ENCODE measurements at places on chromosomes 4 and X.

GRCh38 chr4:138828926-138829325 is 186.7 kb upstream of the NOCT start:
- no peak for DNase-seq

DNA sequence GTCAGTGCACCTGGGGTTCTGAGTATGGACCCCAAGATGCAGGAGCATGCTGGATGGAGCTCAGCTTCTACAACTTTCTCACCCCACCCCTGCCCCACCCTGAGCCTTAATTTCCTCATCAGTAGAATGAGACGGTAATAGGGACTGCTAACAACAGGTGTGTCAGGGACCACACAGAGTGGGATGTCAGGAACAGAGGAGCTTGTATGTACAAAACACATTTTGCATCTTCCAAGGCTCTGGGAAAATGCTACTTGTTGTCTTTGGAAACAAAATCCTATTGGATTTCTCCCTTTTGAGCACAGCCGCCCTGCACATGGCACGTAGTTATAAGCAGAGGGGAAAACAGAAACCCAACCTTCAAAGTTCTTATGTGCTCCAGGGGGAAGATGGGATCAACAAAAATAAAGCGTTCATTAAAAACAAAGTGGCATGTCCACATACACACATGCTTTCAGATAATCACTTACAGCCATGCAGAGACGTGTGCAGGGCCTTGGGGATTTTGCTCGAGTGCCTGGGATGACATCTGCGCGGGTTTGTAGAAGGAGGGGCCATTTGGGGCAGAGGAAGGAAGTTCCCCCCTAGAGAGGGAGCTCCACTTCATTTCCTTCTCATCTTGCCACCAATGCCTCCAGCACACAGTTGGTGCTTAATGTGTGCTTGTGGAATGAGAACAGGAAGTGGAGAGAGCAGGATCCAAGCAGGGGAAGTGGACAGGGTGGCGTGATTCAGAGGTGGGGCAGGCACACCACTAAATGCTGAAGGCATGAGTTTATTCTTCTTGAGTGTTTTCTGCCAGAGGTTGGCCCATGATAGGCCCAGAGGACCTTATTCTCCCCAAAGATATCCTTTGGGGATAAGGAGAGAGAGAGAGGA is 138.9 kb downstream of the SMIM20 start:
- DNase-seq, result no peak

DNA sequence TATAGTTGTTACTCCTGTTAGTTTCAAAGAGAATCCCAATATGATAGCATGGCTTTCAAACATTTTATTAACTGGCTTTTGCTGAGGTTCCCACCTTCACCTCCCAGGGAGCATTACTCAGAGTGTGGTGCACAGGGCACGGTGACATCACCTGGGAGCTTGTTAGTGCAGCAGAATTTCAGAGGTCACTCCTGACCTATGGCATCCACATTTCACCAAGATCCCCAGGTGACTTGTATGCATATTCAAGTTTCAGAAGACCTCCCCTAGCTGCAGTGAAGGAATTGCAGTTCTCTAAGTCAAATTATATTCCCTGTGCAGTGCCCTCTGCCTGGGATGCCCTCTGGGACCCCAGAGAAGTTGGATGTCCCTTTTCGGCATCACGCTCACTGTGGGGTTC is 29.7 kb upstream of the LNX1 start:
- no peak for DNase-seq

DNA sequence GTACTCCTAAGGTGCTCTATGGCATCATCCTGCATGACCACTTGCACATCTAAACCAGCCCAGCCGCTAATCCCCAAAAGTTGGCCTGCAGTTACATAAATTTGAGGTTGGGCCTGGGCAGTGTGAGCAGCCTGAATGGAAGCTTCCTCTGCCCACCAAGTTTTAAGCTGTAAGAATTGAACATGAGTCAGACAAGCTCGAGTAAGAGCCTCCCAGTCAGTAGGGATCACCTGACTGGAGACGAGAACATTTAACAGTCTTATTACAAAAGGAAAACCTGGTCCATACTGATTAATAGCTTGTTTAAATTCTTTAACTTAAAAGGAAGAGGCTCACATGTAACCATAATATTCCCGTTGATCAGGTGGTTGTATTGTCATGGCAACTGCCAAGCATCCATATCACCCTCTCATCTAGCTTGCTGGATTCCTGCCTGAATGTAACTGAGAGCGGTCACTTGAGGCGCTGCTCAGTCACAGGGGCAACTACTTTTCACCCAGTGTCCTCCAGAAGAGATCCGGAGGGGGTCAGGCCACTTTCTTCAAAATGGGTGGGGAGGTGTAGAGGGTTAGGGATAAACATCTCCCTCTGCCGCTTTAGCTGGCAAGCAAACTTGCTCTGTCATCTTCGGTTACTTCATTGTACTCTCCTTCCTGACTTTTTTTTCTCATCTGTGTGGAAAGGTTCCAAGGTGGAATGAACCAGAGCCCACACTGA is 56.6 kb upstream of the WDR1 start:
- no peak for DNase-seq

- DNase-seq, result no peak
These were observed 58.6 kb upstream of the P2RY10 start for GRCh38 chrX:78886550-78886949.

- no peak for DNase-seq
These were observed 516.6 kb downstream of the PPARGC1A start for GRCh38 chr4:23373261-23373660.

GRCh38 chr4:113997206-113997605 is 17.8 kb upstream of the ARSJ start:
- DNase-seq, result no peak

DNA sequence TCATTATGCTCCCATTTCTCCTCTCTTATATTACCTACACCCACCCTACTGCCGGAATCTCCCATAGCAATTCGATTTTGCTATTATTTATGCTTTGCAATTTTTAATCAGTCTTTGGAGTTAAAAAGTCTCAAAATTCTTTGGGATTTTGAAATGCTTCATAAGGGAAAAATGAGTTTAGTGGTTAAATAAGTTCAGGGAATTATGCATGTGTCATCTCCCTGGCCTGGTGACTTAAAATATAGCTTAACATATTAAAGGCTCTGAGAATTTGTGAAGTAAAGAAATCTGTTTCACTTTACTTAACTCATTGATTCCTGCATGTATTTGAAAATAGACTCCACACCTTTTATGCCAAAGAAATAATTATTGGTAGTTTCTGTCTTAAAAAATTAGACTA is 185.1 kb upstream of the DIPK2B start:
- no peak for DNase-seq

GRCh38 chr4:77433418-77433733 is 172.2 kb upstream of the CXCL13 start:
- DNase-seq, result no peak

- DNase-seq, result no peak
These were observed 48.7 kb upstream of the STX18 start for GRCh38 chr4:4590546-4590945.

DNA sequence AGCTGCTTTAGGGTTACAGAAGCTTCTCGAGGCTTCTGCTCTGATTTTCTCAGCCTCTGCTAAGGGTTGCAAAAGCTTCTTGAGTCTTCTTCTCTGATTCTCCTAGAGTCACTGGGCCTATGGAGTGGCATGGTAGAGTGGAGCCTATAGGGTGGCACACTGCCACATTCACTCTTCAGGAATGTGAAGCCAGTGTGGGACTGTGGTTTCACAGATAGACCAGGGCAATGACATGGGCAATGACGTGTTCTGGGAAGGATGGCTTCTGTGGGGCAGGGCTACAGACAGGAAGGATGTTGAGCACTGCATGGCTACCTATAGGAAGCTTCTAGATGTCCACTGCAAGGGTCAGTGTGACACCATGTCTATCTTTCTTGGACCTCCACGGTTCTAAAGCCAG is 11.0 kb upstream of the MAMLD1 start:
- no peak for DNase-seq

GRCh38 chrX:65488495-65488894 is 46.1 kb downstream of the LAS1L start:
- no peak for DNase-seq

- DNase-seq, result no peak
These were observed 1287.7 kb downstream of the FAM133A start for GRCh38 chrX:94961730-94962129.

GRCh38 chrX:101206471-101206870 is 13.1 kb upstream of the DRP2 start:
- no peak for DNase-seq

DNA sequence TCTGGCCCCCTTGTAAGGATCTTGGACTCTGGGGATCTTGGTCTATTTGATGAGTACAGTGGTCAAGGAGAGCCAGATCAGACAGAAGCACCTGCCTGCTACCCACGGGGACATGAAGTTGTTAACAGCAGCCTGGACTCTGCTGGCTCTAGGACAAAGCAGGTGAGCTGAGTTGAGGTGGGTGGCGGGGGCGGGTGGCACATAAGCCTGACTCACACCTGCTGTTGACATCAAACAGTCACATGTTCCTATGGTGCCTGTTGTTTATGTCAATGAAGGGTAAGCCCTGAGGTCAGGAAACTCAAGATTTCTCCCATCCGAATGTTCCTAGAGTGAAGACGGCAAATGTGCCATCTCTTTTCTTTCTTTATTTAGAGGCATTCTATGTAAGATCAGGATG is 50.1 kb upstream of the CLNK start:
- DNase-seq, result no peak

DNA sequence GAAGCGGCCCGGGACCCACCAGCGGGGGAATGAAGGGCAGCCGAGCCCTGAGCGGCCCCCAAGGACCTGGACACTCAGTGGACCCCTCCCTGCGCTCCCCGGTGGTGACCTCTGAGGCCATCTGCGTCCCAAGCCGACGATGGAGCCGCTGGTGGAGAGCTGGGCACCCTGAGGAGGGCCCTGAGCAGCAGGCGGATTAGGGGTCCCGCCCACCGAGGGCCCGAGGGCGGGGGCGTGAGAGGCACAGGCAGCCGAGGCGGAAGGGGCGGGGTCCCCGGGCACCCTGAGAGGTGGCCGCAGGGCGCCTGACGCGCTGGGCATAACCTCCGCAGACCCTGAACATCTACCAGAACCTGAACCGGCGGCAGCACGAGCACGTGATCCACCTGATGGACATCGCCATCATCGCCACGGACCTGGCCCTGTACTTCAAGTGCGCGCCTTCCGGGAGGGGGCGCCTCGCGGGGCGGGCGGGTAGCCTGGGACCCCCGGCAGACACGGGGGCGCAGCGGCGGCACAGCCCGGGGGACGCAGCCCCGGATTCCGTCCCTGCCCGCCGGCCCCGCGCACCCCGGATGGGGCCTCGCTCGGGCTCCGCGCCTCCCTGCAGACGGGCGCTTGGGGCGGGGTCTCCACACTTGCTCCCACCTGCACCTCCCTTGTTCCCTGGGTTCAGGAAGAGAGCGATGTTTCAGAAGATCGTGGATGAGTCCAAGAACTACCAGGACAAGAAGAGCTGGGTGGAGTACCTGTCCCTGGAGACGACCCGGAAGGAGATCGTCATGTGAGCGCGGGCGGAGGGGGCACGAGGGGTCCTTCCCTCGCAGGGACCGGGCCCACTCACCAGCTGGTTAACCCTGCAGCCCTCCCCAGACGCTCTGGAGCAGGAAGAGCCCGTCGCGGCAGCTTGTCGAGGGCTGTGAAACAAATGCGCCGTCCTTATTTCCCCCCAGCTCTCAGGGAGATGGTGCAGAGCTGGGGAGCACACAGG is 10.3 kb downstream of the ATP5ME start:
- peak; percentile 53 for DNase-seq

DNA sequence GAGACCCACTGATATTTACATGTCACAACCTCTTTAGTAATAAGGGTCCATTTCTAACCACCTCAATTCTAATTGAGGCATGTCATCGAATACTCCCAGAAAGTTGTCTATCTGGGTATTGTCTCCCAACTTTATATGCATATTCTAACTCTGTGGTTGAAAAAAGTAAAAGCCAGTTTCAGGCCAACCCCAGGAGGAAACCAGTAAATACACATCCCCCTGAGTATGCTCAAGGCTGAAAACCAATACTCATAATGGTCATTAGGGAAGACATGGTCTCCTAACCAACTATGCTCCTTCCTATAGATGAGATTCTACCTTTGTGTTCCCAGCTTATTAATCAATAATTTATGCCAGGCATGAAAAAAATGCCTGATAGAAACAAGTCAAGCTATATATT is 96.6 kb downstream of the SH3KBP1 start:
- no peak for DNase-seq

- DNase-seq, result no peak
These were observed 501 bp downstream of the ZNF518B start for GRCh38 chr4:10456595-10457254.

GRCh38 chr4:37555322-37555721 is 130.9 kb downstream of the RELL1 start:
- no peak for DNase-seq

- DNase-seq, result no peak
These were observed 214.6 kb downstream of the ADGRA3 start for GRCh38 chr4:22301253-22301652.

GRCh38 chr4:3311095-3311372 is 18.2 kb downstream of the RGS12 start:
- no peak for DNase-seq

- DNase-seq, result no peak
These were observed 39.2 kb downstream of the RAB40AL start for GRCh38 chrX:102976286-102976685.

DNA sequence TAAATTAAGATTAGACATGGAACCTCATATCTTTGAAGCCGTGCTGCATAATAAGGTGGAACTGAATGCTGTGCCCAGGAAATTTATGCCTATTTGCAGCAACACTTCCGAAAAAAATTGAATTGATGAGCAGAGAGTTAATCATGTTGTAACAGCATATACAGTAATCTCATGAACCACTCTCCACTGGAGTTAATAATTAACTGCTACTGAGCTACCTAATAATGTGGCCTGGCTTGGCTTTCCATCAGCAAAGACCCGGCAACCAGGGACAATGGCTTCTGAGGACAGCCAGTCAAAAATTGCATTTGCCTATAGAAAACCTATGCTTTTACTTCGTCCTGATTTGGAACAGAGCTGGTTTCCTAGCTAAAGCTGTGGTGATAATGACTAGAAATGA is 63.8 kb upstream of the GATB start:
- no peak for DNase-seq

DNA sequence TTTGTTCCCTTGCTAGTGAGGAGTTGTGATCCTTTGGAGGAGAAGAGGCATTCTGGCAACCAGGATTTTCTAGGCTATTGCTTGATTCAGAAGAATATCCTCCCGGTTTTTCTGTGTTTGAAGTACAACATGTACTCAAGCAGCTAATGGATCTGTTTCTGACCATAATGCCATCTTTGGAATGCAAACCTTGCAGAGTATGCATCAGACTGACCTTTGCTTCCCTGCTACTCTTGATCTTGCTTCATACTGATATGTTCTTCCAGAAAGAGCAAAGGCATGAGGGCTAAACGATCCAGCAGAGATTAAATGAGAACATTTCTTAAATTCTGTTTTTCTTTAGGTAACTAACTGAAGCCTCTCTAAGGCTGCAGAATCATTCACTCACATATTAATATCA is 265.4 kb upstream of the SLC7A11 start:
- no peak for DNase-seq
